H4 (cell line): ENCODE measurements at places on chromosomes 11 and 22. TPM values are rescaled to one million over a fixed set of nuclear protein-coding genes. Genes with fewer than 3 reads are reported as not detected.
A peak's percentile ranks its signal among the peaks of the same experiment; 100 is the strongest.

- no peak for DNase-seq
These were observed 14.7 kb upstream of the CD81 start for GRCh38 chr11:2362414-2362813.

GRCh38 chr11:118047749-118048148 is 29.1 kb upstream of the TMPRSS4 start:
- DNase-seq: no peak

DNA sequence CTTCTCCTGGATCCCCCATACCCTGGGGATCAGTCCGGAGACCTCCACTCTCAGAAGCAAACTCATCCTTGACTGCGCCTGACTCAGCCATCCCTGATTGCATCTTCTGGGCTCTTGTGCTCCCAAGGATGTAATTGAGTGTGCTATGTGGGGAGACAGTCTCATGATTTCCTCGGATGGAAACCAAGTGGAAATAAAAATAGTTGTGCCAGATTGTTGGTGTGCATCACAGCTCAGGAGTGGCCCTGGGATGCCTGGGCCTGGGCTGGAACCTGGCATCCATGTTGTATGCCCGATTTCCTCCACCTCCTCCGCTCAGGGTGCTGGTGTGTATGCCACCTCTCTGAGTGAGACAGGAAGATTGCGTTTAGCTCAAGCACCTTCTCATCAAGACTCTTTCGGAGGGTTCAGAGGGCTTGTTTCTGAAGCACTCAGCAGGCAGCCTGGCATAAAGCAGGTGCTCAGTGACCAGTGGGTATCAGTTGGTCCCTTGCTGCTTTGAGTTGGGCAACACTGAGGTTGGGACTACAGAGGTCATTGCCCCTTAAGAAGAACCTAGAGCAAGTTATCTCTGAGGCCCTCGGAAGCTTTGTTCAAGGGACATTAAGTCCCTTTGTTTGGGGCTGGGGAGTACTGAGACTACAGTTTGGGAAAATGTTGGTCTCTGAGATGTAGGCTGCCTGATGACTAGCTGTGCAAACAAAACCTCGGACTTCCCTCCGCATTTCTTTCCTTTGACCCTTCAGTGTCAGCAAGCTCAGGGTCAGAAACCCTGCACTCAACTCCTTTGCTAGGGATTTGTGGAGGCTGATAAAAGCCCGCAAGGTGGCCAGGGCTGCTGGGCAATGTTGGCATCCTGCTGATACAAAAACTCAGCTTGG is 24.8 kb upstream of the MICAL2 start:
- no peak for DNase-seq

DNA sequence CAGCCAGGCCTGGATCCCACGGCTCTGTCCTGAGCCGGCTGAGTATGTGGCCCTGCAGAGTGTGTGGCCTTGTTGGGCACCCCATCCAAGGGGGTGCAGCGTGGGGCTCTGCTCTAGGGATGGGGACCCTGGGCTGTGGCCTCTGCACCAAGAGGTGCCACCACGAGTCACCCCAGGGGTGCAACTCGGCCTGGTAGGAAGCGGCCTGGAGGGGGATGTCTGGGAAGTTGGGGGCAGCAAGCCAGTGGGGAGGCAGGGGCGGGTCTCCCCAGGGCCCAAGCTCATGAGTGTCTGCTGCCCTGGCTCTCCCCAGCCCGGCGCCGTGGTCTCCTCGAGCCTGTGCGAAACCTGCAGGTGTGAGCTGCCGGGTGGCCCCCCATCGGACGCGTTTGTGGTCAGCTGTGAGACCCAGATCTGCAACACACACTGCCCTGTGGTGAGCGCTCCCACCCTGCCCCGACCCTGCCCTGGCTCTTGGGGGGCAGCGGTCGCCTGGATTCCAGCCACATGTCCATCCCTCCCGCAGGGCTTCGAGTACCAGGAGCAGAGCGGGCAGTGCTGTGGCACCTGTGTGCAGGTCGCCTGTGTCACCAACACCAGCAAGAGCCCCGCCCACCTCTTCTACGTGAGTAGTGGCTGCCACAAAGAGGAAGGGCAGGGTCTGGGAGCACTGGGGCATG is 24.2 kb upstream of the MUC5B start:
- no peak for DNase-seq

DNA sequence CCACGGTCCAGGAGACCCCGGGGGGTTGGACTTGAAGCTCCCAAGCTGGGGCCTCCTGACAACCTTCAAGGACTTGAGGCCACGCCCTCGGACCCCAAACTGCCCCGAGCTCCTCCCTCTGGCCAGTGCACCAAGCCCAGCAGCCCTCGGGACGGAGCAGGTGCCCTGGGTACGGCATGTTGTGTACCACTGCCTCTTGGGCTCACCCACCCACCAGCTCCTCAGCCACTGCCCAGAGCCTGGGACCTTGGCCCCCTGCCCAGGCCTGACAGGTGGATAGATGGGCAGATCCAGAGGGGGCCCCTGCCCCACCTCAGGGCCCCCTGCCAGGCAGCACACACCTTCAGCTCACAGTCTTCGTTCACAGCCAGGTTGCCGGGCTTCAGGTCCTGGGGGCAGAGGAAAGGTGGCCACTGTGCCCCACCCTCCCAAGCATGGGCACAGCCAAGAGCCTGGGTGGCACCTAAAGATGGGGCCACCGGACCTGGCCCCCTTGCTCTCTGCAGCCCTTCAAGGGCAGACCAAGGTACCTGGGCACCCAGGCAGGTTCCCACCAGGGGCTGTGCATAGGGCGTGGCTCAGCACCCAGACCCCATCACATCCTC is 5.1 kb downstream of the MAPK12 start:
- no peak for DNase-seq

GRCh38 chr11:44747836-44748235 is 21.1 kb downstream of the TSPAN18 start:
- no peak for DNase-seq

Gene TYR
- not detected in 2 replicates for total RNA-seq

Gene IGLL1
- not detected in 2 replicates for total RNA-seq

DNA sequence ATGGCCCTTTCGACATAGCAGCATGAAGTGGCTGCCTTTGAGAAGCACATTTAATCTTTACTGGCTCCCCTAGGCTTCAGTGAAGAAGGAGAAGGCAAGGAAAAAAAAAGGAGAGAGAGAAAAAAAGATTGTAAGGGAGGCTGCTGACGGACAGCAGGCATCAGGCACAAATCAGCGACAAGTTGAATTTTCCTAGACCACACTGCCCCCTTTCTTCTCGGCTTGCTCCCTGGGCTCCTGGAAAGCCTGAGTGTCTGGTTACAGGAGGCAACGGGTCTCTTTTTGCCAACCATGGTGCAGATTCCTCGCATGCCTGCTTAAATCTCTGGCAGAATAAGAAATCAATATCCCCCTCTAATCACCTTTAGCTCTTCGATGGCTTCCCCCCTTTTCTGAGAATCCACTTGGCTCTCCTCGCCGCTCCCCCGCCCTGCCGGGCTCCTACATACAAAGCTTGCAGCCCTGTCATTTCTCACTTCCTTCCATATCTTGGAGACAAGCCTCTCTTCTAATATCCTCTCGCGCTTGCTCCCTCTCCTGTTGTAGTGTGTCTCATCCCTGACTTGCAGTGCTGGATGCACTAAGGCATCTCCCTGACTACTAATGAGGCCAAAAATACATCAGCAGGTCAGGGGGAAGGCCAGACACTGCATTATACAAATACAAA is 14.3 kb downstream of the BLID start:
- DNase-seq: peak; percentile 48

GRCh38 chr11:131185915-131186314 is 184.5 kb upstream of the NTM start:
- no peak for DNase-seq

DNA sequence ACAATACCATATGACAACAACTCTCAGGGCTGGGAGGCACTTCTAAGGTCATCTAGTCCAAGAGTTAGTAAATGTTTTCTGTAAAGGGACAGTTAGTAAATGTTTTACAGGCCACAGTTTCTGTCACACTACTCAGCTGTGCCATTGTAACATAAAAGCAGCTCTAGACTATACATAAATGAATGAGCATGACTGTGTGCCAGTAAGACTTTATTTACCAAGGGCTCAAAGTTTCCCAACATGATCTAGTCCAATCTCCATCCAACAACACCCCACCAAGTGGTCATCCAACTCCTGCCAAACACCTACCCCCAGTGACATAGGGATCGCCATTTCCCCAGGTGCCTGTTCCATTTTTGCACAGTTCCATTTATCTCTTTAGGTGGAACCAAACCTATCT is 12.1 kb downstream of the SERGEF start:
- no peak for DNase-seq

- DNase-seq: no peak
These were observed 11.6 kb downstream of the CD81 start for GRCh38 chr11:2388431-2389376.

- no peak for DNase-seq
These were observed 5.3 kb upstream of the PRDM11 start for GRCh38 chr11:45141171-45141570.

- no peak for DNase-seq
These were observed 856.2 kb upstream of the CCDC90B start for GRCh38 chr11:84142411-84142810.

- no peak for DNase-seq
These were observed 63.8 kb downstream of the TRIM29 start for GRCh38 chr11:120074076-120074475.

DNA sequence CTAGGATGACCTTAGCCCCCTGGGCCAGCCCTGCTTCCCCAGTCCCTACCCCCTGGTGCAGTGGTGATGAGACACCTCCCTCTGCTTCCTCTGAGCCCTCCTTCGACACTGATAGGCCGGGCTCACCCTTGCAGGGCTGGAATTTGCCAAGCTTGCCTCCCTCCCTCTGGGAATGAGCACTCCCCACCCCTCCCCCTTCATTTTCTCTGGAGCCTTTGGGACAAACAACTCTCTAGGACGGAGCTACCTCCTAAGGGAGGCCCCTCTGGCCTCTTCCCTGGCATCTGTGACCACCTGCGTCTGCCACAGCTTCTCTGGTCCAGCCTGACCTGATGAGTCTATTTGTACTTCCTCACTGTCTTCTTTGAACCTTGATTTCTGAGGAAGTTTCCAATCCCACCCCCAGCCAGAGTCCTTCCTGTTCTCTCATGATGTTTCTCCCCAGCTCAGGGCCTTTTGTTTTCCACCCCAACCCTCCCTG is 53.3 kb upstream of the ADA2 start:
- DNase-seq: no peak

- DNase-seq: no peak
These were observed 13.8 kb upstream of the CLDN5 start for GRCh38 chr22:19537941-19538488.

Gene TECTA
- 0.04 and 0.06 TPM in 2 replicates for total RNA-seq

- DNase-seq: peak; percentile 88
These were observed 30.2 kb downstream of the LRP5 start for GRCh38 chr11:68342459-68343158.

DNA sequence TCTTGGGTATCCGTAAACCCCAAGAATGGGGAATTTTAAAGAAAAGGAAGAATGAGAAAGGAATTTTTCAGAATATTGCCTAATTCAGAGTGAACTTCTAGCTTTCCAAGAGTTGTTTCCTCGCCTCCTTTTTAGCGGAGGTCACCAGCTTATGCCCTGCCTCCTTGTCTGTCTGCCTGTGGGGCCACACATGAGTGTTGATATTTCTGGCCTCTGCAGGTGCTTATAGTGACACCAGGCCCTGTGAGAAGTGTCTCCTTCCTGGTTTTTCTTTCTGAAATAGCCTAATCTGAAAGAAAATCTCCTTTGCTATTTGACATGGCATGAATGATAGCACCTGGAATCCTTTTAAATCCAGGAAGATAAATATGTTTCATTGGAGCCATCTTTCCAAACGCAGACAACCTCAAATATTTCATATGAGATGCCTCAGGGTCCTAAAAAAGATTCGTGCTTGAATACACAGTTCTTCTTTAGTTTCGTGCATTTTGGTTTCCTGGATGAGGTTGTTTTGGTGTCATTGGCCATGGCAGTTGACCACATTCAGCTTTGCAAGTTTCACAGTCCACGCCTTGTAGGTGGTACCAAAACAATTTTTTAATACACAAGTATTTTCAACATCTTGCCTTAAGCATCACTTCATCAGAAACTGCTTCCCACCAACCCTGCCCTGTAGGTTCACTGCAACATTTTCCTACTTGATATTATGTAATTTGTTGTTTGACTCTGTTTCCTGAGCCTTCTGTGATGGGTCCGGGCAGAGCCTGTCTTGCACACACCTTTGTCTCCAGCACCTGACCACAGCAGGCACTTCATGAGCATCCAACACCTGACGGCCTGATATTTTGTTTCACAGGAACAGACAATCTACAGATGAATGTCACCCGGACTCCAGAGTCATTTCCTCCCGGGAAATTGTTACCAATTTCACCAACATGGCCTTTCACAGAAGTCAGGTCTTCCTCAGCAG is 159.4 kb downstream of the C11orf91 start:
- DNase-seq: no peak

Gene ANO5
- total RNA-seq: 1.4 and 1.8 TPM in 2 replicates

DNA sequence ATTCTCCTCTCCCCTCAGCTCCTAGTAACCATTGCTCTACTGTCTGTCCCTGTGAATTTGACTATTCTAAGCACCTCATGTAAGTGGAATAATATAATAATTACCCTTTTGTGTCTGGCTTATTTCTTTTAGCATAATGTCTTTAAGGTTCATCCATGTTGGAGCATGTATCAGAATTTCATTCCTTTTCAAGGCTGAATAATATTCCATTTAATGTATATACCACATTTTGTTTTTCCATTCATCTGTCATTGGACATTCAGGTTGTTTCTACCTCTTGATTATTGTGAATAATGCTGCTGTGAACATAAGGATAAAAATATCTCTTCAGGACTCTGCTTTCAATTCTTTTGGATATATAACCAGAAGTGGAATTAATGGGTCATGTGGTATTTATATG is 28.1 kb downstream of the OR2AT4 start:
- no peak for DNase-seq

DNA sequence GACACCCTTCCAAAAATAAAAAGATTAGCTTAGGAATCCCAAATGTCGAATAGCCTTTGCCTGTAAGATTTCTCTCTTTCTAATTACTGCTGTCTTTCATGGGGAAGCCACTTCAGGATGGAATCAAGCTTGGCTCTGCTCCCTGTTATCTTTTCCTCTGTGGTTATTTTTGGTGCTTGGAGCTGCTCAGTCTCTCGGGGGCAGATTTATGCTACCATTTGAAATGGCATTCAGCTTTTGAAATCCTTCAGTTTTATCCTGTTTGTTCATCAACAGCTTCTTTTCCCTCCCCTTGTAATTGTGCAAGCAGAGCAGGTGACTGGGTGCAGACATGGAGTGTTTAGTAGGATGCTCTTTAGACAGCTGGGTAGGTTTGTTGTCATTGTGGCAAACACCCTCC is 111.0 kb downstream of the DBX1 start:
- DNase-seq: no peak

Gene CCDC87
- 0.04 and 0.56 TPM in 2 replicates for total RNA-seq

GRCh38 chr11:96051820-96052219 is 127.9 kb upstream of the MTMR2 start:
- no peak for DNase-seq

Gene OSBP2
- 2.0 and 2.8 TPM in 2 replicates for total RNA-seq

DNA sequence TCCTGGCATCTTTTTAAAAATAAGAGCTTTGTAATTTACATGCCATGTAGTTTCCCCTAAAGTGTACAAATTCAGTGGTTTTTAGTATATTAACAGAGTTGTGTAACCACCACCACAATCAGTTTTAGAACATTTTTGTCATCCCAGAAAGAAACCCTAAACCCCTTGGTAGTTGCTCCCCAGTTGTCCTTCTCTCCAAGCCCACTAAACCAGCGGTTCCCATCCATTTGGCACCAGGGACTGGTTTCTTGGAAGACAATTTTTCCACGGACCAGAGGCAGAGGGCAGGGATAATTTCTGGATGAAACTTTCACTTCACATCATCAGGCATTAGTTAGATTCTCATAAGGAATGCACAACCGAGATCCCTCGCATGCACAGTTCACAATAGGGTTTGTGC is 22.6 kb downstream of the CABIN1 start:
- no peak for DNase-seq
